Natural killer cell (primary cell): ENCODE measurements at places on chromosomes 7 and 10.

DNA sequence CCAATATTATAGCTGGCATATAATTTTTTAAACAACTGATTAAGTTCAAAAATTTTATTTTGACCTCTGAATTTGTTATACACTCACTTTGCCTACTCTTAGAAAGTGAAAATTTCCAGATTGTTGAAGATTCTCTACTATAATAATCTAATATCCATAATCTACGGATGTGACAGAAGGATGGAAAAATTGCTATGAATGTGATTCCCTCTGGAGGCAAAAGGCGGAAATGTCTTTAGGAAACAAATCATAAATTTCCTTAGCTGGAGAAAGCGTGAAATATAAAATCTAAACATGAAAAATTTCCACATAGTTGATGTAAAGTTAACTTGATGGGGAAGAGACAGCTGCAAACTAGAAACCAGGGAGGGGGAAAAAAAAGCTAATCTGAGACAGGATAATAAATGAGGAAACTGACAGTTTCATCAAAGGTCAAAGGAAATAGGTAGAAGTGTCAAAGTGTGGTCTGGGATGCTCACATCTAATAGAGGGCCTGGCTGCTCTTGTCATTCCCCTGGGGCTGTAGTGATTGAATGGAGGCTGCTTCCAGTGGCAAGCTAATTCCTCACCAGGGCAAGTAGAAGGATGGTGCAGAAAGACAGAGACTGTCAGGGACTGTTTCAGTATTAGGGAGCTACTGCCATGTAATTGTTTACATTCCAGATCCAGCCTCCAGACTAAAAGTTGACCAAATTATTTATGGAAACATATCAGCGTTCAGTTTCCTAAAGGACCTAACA, 264.5 kb downstream of the SDHAF3 start:
- no peak overlapping the region for H3K27ac ChIP-seq
- H3K4me1 ChIP-seq: no peaks in the 10 kb centered on the region
- H3K27me3 ChIP-seq: no peaks in the 10 kb centered on the region
- no peaks in the 10 kb centered on the region for H3K36me3 ChIP-seq
- H3K4me3 ChIP-seq: no peak overlapping the region

DNA sequence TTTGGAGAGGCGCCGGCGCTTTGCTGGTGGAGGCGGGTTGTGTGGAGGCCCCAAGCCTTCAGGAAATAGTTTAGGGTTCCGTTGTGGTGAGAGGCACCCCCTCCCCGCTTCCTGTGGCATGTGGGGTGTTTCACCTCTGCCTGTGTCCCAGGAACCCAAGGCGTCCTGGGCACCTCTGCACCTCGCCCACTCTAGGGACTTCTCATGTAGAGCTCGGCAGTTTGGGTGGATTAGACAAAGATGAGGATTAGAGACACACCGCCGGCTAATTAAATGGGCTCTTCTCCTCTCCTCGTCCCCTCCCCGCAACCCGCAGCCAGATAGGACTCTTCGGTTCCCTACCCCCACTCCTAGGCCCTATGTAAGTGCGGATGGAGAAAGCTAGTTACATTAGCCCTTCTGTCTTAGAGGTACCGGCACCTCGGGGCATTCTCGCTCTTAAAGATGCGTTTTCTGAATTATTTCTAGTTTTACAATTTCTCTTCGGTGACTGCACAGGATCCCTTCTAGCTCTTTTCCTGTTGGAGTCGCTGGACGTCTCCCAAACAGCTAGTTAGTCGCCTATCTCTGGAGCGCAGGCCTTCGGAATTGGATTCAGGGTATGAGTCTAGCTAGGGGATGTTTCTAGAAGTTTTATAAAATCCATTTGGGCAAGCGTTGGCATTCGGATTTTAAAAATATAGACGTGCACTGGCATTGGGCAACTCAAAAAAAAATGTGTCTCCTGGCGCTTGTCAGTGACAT, 7.8 kb downstream of the PTF1A start:
- no peak overlapping the region for H3K4me3 ChIP-seq
- no peak for DNase-seq
- H3K27ac ChIP-seq: no peak overlapping the region
- peaks cover 40% of the 10 kb centered on the region for H3K27me3 ChIP-seq
- no peaks in the 10 kb centered on the region for H3K36me3 ChIP-seq

DNA sequence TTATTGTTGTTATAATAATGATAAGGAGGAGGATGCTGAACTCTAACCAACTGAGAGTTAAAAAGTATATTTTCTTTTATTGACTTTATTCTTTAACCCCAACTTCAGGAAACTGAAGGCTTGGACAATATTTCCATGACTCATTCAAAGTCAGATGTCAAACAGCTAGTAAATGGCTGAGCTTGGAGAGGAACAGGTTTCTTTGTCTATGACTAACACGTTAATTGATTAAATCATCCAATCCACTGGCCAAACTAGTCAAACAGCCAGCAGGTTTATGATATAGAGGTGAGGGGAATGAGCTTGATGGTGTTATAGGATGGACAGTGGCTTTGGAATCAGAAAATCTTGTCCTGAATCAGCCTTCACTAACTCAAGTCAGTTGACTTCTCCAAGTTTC, 119.1 kb upstream of the WDR11 start:
- H3K27me3 ChIP-seq: no peaks in the 10 kb centered on the region
- H3K36me3 ChIP-seq: no peaks in the 10 kb centered on the region
- DNase-seq: no peak
- H3K4me3 ChIP-seq: no peak overlapping the region
- H3K4me1 ChIP-seq: no peaks in the 10 kb centered on the region

DNA sequence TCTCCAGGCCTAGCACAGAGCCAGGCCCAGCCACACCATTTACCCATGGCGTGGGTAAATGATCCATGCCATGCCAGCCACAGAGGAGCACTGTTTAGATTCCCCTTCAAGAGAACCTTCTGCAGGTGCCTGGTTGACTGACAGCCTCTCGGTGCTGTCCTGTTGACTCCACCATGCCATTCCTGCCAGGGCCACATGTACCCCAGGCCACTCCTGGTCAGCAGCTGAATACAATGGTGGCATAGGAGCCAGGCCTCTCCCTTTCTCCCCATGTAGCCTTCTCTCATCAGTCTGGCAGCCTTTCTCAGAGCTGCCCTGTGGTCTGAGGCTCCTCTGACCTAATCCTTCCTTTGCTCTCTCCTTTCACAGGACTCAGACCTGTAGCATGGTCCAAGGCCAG, 39.2 kb upstream of the GPAM start:
- no peaks in the 10 kb centered on the region for H3K36me3 ChIP-seq
- no peak overlapping the region for H3K27ac ChIP-seq
- no peak for DNase-seq
- peaks cover 3% of the 10 kb centered on the region for H3K4me1 ChIP-seq
- H3K27me3 ChIP-seq: no peaks in the 10 kb centered on the region
- H3K4me3 ChIP-seq: no peak overlapping the region

DNA sequence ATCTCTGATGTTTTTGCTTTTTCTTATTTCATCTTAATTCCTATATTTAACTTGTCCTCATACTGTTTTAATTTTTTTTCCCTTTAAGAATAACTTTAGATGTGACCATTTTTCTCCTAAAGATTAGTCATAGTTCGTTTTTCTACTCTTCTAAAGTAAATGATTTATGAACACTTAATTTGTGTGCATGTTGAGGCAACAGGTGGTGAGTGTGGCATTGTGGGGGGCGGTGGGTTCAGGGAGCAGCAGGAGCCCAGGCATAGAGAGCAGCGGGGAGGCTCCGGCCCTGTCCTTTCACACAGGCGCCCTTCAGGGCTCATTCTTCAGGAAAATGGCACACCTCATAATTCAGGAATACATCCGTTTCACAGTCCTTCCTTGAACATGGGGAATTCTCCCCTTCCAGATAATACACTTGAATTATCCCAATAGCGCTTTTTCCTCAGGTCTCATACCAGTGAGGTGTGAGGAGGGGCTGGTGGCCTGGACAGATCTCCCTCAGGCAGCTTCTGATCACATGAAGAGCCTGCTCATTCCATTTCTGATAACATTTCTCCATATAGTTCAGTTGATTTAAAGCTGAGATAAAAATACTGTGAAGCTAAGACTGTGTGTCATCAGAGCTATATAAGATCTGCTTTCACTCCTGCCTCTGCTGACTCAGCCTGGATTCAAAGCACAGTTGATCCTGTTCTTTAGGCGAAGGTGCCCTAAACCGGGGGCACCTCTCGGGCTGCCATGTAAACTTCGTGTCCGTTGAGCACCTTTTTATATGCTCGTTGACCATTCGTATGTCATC, 40.2 kb downstream of the CUL1 start:
- H3K27ac ChIP-seq: no peak overlapping the region
- no peaks in the 10 kb centered on the region for H3K27me3 ChIP-seq
- no peaks in the 10 kb centered on the region for H3K4me1 ChIP-seq
- DNase-seq: no peak
- no peak overlapping the region for H3K4me3 ChIP-seq
- H3K36me3 ChIP-seq: peaks cover 33% of the 10 kb centered on the region

GRCh38 chr7:38398725-38399321, 125.4 kb upstream of the TARP start:
- no peaks in the 10 kb centered on the region for H3K27me3 ChIP-seq
- peak; percentile 36 for DNase-seq
- H3K36me3 ChIP-seq: no peaks in the 10 kb centered on the region
- H3K27ac ChIP-seq: no peak overlapping the region
- no peak overlapping the region for H3K4me3 ChIP-seq

- no peak overlapping the region for H3K4me3 ChIP-seq
- H3K27me3 ChIP-seq: peaks cover 73% of the 10 kb centered on the region
- no peak for DNase-seq
- H3K36me3 ChIP-seq: no peaks in the 10 kb centered on the region
Observed at GRCh38 chr7:19112274-19113001, 5.0 kb downstream of the TWIST1 start.

GRCh38 chr10:48602401-48603135, 2.3 kb downstream of the ARHGAP22 start:
- H3K4me1 ChIP-seq: peaks cover 11% of the 10 kb centered on the region
- DNase-seq: no peak
- no peaks in the 10 kb centered on the region for H3K36me3 ChIP-seq
- H3K4me3 ChIP-seq: no peak overlapping the region
- H3K27ac ChIP-seq: no peak overlapping the region
- H3K27me3 ChIP-seq: peaks cover 10% of the 10 kb centered on the region

DNA sequence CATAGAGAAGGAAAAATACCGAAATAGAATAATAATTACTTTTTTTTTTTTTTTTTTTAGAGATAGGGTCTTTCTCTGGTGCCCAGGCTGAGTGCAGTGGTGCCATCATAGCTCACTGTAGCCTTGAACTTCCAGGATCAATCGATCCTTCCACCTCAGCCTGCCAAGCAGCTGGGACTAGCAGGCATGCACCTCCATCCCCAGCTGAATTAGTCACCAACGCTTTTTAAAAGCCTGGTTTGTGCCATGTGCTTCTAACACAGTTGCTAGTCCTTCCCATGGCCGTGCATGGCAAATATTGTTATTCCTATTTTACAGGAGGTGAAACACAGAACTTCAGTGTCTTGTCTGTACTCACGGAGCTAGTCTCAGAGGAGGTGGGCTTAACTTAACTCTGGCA, 23.2 kb downstream of the LYZL2 start:
- H3K4me1 ChIP-seq: no peaks in the 10 kb centered on the region
- no peak for DNase-seq
- H3K36me3 ChIP-seq: no peaks in the 10 kb centered on the region
- H3K4me3 ChIP-seq: no peak overlapping the region
- H3K27me3 ChIP-seq: no peaks in the 10 kb centered on the region

DNA sequence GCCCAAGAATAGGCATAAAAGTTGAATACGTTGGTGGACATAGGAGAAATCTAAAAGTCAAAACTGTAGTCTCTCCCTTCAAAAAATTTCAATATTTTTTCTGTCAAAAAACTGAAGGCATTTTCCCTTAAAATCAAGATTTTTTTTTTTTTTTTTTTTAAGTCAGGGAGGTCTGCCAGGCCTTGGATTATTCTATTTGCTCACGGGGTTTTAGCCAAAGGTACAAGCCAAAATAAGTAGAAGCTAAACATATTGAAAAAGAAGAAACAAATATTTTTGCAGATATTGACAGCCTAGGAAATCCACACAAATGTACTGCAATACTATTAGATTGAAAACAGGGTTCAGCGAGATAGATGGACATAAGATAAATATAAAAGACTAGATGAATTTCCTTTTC, 190.1 kb upstream of the PLXDC2 start:
- no peak overlapping the region for H3K4me3 ChIP-seq
- no peaks in the 10 kb centered on the region for H3K27me3 ChIP-seq
- DNase-seq: no peak
- H3K4me1 ChIP-seq: no peaks in the 10 kb centered on the region
- H3K36me3 ChIP-seq: no peaks in the 10 kb centered on the region

GRCh38 chr7:47830015-47830414, 118.3 kb downstream of the PKD1L1 start:
- H3K4me3 ChIP-seq: no peak overlapping the region
- no peaks in the 10 kb centered on the region for H3K36me3 ChIP-seq
- no peaks in the 10 kb centered on the region for H3K27me3 ChIP-seq
- no peak for DNase-seq

DNA sequence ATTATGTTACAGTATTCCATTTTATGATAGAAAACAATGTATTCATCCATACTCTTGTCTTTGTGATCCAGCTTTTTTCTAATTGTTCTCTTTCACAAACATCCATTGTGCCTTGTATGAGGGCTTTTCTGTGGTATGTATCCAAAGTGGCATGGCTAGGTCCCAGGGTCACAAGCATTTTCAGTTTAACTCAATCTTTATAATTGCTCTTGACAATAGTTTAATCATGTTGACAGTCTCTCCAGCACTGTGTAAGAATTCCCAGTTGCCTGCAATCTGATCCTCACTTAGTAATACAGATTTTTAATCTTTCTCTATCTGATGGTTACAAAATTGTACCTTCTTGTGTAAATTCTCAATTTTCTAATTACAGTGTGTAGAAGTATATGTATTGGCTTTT, 533.4 kb downstream of the NEBL start:
- DNase-seq: no peak
- no peaks in the 10 kb centered on the region for H3K27me3 ChIP-seq
- H3K36me3 ChIP-seq: no peaks in the 10 kb centered on the region
- H3K4me1 ChIP-seq: no peaks in the 10 kb centered on the region
- H3K4me3 ChIP-seq: no peak overlapping the region

DNA sequence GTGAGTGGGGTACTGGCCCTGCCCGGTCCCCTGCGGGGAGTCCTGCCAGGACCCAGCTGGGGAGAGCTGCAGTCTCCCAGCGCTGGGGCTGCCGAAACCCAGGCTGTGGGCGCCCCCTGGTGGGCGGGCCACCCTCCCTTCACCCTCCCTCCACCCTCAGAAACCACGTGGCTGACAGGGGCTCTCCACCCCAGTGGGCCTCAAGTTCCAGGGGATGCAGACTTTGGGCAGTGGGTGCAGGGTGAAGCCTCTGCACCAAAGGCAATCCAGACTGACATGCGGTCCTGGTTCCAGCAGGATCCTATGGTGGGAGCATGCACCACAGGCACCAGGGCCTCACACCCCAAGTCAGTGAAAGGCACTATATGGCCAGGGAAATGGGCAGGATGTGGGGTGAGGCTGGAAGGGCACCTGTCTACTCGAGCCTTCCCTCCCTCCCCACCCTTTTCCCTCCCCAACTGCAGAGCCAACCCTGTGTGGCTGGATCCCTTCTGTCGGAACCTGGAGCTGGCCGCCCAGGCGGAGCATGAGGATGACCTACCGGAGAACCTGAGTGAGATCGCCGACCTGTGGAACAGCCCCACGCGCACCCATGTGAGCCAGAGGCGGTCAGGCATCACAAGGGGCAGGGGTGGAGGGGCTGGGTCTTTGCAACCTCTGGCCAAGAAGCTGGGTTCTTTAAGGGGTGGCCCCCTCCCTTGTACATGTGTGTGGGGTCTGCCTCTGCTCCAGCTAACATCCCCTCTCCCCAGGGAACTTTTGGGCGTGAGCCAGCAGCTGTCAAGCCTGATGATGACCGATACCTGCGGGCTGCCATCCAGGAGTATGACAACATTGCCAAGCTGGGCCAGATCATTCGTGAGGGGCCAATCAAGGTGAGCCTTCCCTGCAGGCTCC, 38.8 kb downstream of the PSAP start:
- DNase-seq: peak; percentile 75
- H3K36me3 ChIP-seq: peaks cover 22% of the 10 kb centered on the region
- H3K27ac ChIP-seq: no peak overlapping the region
- peaks cover 10% of the 10 kb centered on the region for H3K4me1 ChIP-seq
- H3K4me3 ChIP-seq: no peak overlapping the region
